ENCODE measurements at places on chromosomes 2 and 18.

- peak; percentile 7 for DNase-seq
These were observed 24.1 kb upstream of the TNS1 start for GRCh38 chr2:218026676-218027425.

GRCh38 chr18:34121200-34121721, 103.5 kb downstream of the NOL4 start:
- DNase-seq, result peak; percentile 46

DNA sequence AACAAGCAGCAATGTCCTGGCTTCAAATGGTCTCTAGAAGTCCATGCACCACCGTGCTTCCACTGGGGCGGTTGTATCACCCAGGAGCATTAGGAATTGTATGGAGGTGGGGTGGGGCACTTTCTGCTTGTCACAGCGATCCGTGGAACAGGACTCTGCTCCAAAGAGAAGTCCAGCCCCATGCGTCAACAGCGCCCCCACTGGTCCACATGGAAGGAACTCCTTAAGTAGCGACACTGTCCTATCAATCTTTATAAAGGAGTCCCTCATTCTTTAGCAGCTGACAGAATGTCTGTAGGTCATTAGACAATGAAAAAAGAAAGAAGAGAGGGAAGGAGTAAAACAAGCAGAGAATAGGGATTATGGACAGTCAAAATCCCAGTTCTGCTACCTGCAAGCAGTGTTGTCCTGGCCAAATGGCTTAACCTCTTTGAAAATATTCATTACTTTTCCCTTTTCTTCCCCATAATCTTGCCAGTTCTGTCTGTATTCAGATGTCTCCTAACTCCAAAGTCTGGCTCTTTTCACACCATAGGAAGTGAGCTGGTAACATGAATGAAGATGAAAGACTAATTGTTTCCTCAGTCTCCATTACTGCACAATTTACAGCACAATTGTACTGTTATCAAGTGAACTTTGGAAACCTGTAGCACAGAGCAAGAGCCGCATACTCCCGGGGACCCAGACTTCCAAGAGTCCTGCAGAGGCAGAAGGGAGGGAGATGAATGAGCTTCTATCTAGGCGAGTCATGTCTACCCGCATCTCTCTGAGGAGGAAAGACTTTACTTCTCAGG, 9.9 kb downstream of the NFE2L2 start:
- no peak for DNase-seq

DNA sequence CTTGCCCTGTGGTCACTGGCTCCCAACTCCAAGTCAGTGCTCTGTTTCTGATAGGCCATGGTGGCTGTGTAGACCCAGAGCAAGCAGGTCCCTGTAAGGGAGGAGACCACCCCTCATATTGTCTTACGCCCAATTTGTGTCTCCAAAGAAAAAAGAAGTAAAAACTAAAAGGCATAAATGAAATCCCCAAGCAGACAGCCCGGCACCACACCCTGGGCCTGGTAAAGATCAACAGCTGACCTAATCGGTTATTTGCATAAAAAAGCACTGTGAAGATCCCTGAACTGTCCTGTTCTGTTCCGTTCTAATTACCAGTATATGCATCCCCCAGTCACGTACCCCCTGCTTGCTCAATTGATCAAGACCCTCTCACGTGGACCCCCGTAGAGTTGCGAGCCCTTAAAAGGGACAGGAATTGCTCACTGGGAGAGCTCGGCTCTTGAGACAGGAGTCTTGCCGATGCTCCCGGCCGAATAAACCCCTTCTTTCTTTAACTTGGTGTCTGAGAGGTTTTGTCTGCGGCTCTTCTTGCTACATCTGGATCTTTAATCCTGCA, 364.1 kb upstream of the HS6ST1 start:
- no peak for DNase-seq

- DNase-seq, result no peak
These were observed 62.7 kb downstream of the HPCAL1 start for GRCh38 chr2:10365412-10365811.

Measured in NCI-H1105 treated with DMSO at 0.1 percent for 48 hours (cell line).